ENCODE measurements at places on chromosomes 2 and 18. TPM values are rescaled to one million over a fixed set of nuclear protein-coding genes. Genes with fewer than 3 reads are reported as not detected.

Gene CACNB4
- 0.86 TPM for total RNA-seq

Gene PROC
- total RNA-seq, result not detected

Gene DNAH7
- 0.29 TPM for total RNA-seq

Gene GATA6
- total RNA-seq, result not detected

Gene VWA3B
- not detected for total RNA-seq

Gene TTN
- 33.3 TPM for total RNA-seq

Data from activated B cell treated with CpG ODN at 0.5 μM for 24 hours (primary cell).